Stimulated activated CD4-positive, alpha-beta T cell treated with anti-CD3 and anti-CD28 coated beads, Interleukin-4, amount 100 ng/mL, for 4 hours (primary cell): ENCODE measurements at places on chromosomes 6 and 20.

GRCh38 chr6:11362564-11362963 is 130.1 kb upstream of the NEDD9 start:
- DNase-seq: no peak

GRCh38 chr6:143451531-143451930 is 926 bp downstream of the PEX3 start:
- DNase-seq: no peak

- no peak for DNase-seq
Observed at GRCh38 chr6:43738267-43738676, 31.7 kb upstream of the VEGFA start.

- DNase-seq: no peak
Observed at GRCh38 chr20:18663932-18664331, 76.1 kb downstream of the DTD1 start.

- DNase-seq: no peak
Observed at GRCh38 chr20:23609486-23610109, 3.9 kb upstream of the CST9 start.

GRCh38 chr20:59495894-59496510 is 108.3 kb upstream of the PHACTR3 start:
- DNase-seq: peak; percentile 47

GRCh38 chr6:146595972-146596731 is 2.6 kb upstream of the ADGB start:
- DNase-seq: no peak

DNA sequence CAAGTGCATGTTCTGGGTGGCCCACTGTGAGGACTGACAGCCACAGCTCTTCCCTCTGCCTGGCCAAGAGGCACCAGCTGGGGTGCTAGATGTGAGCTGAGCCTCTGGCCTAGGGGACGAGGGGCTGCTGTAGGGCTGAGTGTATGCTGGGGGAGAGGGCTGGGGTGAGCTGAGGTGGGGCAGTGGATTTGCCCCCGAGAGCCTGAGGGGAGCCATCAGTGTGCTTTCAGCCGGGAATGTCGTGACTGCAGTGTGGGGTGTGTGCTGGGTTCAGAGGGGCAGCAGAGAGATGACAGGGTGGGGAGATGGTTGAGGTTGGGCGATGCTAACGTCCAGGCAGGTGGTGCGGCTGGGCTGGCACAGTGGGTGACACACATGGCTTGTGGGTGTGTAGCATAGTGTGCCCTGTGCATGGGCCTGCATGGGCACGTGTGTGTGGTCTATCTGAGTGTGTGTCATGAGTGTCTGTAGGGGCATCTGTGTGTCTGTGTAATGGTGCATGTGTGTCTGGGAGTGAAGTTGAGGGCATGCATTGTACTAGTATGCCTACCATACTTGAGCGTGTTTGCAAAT is 46.0 kb upstream of the BLCAP start:
- no peak for DNase-seq

DNA sequence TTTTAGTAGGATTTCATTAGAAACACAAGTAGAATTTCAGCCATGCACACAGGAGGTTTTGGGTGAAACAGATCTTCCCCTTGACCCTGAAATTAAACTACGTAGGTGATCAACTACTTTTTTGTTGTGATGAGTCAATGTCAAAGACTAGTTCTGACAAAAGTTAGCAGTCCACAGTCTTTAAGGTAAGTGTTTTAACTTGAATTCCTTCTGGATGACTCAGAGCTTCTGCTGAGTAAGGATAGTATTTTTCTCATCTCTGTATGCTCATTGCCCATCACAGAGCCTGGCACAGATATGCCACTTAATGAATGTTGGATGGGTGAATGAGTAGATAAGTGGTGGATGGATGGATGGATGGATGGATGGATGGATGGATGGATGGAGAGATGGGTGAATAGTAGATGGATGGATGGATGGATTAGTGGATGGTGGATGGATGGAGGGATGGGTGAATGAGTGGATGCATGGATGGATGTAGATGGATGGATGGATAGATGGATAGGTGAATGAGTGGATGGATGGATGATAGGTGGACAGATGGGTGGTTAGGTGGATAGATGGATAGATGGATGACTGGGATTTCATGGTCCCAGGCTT is 165.3 kb downstream of the ZMYND8 start:
- no peak for DNase-seq

- no peak for DNase-seq
Observed at GRCh38 chr6:112343977-112344376, 3.2 kb upstream of the RFPL4B start.

GRCh38 chr6:24493945-24494820 is 586 bp upstream of the ALDH5A1 start:
- no peak for DNase-seq

- DNase-seq: peak; percentile 20
Observed at GRCh38 chr6:119348748-119349360, 707 bp downstream of the MAN1A1 start.

DNA sequence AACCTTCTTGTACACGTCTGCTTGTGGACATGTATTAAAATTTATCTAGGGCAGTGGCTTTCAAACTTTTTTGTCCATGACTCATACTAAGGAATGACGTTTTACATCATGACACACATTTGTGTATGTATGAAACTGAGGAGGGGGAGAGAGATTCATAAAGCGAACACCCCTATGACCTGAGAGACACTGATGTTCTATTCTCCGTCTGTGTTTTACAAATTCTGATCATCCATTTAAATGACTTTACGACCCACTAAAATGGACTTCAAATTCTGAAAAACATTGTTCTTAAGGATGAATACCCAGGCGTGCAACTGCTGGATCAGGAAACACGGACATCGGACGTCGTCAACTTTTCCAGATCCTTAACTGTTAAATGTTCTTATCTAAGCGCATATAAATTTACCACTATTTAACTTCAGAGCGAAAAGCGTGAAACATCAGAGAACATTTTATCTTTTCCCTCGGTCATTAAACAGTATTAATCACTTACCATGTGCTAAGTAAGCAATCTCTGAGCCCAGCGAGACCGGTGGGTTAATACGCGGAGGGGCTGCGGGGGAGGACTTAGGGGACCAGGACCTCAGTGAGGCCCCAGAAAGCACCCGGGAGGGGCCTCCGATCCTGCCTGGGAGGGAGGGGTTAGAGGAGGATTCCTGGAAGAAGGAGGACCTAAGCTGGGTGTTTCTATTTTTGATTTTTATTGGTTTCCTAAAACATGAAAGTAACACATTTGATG is 1.2 kb downstream of the PLAGL1 start:
- no peak for DNase-seq

GRCh38 chr6:41937861-41938574 is 3.6 kb downstream of the CCND3 start:
- no peak for DNase-seq

GRCh38 chr6:53165293-53165692 is 16.7 kb upstream of the GCM1 start:
- no peak for DNase-seq
